ENCODE measurements at places on chromosomes 4 and X.

DNA sequence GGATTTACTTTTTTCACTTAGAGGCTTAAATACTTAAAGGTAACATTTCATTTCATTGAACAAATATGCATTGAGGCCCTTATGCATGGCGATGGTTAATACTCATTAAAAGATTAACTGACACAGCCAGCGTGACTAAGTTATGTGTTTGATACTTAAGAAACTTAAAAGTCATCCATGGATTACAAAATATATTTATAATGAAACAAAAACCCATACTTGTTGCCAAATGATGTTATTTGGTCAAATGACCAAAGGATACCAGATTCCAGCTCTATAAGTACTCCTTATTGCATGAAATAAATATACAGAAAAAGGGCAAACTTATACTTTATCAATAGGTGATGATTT is 26.7 kb downstream of the ZNF330 start:
- no peak for DNase-seq

GRCh38 chr4:53902786-53903185 is 161.6 kb downstream of the CHIC2 start:
- no peak for DNase-seq

DNA sequence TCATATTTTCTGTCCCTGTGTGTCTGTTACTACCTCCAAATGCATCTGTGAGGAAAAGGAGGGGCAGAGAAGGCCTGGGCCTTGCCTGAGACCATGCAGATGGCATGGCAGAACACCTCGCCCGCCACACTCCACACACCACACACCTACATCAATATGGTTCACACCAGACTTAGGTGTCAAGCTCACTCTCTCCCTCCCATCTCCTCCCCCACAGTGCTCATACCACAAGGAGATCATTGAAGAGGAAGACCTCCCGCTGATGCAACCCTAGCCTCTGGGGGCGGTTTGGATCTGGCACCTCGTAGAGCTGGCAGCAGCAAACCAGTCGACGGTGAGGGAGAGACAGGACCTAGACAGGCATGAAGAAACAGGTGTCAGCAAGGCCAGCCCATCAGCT is 16.6 kb upstream of the KDM5C start:
- DNase-seq: no peak

- no peak for DNase-seq
Measured at GRCh38 chrX:114889481-114889880, 127.9 kb downstream of the IL13RA2 start.

DNA sequence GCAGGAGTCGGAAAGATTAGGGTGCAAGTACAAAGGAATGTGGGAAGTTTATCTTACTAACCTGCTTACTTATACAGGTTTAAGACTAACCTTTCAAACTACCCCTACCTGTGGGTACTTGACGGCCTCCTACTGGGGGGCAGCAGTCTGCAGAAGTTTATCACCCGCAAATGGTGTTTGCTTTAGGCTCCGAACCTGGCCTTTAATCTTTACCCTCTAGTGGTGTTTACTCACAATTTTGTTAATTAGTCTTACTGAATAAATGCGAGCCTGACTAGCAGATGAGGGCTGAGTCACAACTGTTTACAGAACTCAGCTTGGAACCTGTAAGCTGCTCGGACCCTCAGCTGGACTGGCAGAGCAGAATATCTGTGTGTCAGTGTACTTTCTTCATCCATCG is 204.2 kb upstream of the GPRIN3 start:
- DNase-seq: no peak

DNA sequence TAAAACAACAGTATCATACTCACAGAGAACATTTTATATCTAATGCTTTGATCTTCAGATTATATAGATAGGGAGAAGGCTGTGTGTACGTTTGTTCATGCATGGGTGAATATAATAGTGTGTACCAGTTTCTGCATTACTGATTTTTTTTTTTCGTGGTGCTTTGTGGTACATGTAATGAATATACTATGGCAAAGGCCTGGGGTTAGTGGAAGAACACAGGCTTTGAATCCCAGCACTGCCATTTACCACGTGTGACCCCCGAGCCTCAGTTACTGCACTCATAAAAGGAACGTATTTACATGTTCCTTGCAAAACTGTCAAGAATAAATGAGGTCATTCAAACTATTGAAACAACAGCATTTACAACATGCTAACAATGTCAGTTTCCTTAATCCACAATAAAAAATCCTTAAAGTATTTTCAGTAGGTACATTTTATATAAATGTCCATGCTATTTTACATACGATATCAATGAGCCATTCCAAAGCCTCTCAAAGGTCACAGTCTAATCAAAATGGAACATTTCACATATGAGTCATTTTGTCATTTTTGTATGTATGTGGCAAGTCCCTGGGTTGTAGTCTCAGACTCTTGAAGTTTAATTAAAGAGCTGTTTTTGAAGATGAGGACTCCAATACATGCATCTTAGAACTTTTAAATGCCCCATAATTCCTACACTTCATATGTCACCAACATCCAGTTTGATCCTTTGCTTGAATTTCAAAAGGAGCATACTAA is 242.8 kb downstream of the PPP3CA start:
- peak; percentile 6 for DNase-seq

GRCh38 chr4:107592519-107592918 is 127.5 kb downstream of the PAPSS1 start:
- DNase-seq: no peak

GRCh38 chr4:154720123-154720522 is 23.7 kb upstream of the LRAT start:
- DNase-seq: no peak

DNA sequence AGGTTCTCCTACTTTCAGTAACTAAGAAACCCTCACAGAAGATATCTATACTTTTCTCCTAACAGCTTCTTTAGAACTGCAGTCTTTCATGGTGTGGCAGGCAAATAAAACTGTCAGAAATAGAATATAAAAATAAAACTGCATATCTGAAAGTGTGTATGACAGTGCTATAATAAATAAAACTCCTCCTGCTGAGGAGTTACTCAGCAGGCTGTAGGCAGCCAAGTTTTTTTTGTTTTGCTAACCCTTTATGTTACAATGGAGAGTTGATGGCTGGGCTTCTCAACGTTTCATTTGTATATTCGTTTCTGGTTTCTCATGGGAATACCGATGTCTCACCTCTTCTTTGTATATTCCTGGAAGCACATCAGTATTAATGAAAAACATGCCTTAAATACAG is 18.2 kb upstream of the UGT2B10 start:
- no peak for DNase-seq

GRCh38 chrX:151954730-151955129 is 19.7 kb downstream of the GABRE start:
- no peak for DNase-seq

GRCh38 chr4:100483796-100484195 is 34.0 kb downstream of the EMCN start:
- no peak for DNase-seq

- DNase-seq: no peak
Measured at GRCh38 chrX:134374294-134374693, 85.7 kb upstream of the HPRT1 start.

DNA sequence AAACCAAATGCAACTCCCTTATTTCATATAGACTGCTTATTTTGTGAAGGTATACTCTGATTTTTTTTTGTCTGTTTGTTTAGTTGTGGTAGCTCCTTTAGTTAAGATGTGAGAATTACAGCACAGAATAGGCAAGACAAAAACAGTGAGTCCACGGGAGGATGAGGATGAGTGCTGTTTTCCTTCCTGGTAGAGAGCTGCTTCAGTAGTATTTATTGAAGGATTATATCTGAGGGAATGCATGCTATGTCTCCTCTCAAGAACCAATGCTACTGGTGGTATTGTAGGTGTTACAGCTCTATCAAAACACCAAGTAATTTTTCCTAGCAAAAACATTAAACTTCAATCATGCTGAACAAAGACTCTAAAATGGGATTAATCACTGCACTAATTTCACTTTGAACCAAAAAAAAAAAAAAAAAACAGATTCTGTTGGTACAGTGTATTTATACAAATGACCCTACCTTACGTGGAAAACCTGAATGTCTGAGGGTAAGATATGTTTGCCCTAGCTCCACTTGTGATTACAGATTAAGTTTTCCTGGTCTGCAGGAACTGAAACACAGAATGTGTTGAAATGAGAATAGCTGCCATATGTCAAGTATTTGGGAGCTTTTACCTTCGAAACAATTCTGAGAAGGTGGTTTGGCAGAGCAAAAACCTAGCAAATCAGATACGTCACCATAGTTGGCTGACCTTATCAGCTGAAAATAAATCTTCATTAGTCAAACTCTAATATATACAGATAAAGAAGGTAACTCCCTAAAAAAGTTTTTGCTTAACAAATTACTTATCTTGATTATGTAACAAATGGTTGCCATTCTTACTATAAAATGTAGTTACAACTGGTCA is 40.3 kb downstream of the PPP3CA start:
- DNase-seq: no peak

DNA sequence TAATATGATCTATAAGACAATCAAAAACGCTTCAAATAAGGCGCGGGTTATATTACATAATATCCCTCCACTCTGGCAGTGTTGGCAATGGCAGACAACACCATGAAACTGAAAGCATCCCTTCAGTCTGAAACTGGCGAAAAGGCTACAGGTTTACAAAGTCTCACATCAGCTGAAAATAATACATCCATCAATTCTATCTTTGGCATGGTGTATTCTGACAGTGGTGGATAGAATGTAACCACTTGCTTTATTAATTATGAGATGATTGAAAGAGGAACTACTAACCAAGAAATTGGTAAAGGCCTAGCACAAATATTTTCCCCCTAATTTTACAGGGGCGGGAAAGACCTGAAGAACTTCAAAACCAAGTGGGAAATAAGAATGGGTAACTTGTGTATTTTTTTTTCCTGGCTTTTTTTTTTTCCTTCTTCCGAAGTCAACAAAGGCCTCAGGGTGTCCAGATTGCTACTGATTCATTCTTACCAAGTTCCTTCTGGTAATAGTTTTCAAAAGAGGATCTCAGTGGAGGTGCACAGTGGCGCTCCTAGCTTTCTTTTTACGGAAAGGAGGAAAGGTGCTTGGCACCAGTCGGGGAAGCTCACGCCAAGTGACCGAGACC is 728 bp downstream of the UBA6 start:
- no peak for DNase-seq

DNA sequence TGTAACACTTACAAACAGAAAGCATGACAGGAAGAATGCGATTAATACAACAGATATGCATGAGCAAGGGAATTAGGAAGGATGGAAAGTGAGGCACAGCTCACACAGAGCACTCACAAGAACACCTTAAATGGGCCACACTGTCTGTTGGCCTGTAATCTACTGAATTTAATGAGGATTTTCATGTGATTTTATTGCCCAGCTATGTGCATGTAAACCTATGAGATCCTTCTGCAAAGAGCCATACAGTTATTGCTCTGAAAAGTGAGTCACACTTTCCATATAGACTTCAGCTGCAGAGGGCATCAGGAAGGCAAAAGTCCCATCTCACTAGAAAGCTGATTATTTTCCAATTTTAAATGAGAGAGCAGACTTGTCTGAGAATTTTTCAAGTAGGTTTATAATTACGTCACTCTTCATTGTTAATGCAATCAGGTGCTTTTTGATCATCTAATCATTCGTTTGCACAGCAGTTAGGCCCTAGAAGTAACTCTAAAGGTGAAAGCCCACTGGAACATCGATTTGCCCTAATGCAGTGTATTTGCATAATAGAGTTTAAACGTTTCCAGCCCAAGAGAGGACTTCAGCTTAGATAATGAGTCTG is 832.7 kb upstream of the INTU start:
- DNase-seq: no peak

- no peak for DNase-seq
Measured at GRCh38 chrX:109886122-109886761, 116.7 kb upstream of the TMEM164 start.

DNA sequence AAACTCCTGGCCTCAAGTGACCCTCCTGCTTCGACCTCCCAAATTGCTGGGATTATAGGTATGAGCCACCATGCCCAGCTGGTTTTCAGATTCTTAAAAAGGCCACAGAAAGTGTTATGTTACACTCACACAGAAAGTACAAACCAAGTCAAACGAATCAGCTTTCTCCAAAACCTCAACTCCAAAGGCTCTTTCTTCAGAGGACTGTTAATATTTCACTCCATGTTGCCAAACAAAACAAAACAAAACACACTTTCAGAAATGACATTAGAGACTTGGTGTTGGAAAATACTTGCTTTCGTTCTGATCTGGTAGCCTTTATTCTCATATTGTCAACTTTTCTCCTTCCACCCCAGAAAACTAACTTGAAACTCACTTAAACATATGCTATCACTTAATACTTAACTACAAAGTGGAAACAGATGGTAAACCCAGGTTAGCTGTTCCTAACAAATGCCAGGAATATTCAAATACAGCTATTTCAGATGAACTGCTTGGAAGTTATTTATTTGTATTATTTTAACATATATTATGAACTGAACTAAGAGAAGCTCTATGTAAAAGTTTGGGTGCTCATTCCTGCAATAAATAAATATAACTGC is 34.7 kb downstream of the RLIM start:
- no peak for DNase-seq

DNA sequence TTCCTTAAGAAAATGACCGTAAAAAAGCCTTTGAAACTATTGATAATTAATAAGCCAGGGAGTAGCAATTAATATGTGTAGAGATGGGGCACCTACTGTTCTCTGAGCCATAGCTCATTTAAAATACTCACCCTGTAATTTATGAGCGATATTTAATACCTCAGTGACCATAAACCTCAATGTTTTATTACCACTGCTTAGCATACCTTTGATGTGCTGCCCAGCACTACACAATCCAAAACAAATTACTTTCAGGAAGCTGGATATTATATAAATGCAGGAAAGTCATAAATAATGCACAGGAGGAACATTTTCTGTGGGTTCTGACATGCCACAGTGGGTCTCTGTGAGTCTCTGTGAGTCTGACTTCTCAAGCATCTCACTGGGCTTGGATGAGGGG is 166.1 kb upstream of the RPL34 start:
- DNase-seq: no peak

GRCh38 chrX:100449696-100450608 is 39.9 kb upstream of the PCDH19 start:
- DNase-seq: no peak
